ENCODE measurements at places on chromosomes 5 and 9.

- DNase-seq: no peak
Observed at GRCh38 chr5:154477382-154478223, 424 bp downstream of the HAND1 start.

- no peak for DNase-seq
Observed at GRCh38 chr5:16538006-16538405, 72.4 kb upstream of the ZNF622 start.

DNA sequence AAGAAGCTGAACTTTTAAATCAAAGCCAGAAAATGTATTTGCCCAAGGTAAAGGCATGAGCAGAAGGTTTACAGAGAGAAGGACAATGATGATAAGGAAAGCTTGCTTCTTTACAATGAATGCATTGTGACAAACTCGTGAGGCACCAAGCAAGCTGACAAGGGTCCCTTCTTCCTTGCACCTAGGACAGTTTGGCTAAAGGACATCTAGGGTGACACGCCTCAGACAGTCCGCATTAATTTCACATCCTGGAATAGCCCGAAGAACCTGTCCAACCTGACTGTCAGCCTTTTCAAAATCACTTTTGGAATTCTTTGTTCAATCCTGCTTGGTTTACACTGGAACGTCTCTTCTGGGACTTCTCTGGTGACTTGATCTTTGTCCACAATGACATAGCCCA, 146.4 kb upstream of the MAP3K1 start:
- DNase-seq: no peak

- DNase-seq: no peak
Observed at GRCh38 chr9:132630116-132630515, 39.7 kb downstream of the DDX31 start.

GRCh38 chr5:125870256-125870655, 553.0 kb upstream of the GRAMD2B start:
- no peak for DNase-seq

GRCh38 chr5:2748861-2749513, 2.5 kb downstream of the IRX2 start:
- DNase-seq: no peak

DNA sequence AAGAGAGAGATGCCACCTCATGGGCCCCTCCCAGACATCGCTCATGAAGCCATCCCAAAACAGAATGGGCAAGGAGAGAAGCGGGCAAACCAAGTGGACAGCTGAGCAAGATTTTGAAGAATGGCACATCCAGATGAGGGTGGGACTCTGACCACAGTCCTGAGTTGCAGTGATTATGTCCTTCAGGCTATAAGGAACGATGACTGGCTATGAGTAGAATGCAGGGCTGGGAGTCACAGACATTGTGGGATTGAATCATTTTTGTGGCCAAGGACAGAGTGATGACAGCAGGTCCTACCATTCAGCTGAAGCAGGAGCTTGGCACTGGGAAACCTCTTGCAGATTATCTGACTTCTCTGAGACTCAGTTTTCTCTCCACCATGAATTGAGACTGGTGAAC, 245.7 kb upstream of the SLC30A5 start:
- DNase-seq: no peak

DNA sequence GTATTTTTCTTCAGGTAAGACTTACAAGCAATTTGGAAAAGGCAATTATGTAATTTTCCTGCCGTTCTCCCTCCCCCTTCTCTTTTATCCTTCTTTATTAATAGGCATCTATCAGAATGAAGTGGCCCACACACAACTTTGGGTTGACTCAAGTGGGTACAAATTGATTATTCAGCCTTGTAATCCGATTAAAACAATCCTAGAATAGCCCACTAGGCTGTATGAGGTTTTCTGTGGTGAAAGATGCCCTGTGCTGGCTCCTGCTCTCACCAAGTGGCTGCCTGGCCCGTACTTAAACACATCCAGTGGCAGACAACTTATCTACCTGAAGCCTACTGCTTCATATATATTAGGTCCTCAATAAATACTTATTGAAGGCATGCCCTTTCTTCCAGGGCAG, 177.3 kb upstream of the C9orf72 start:
- no peak for DNase-seq

GRCh38 chr5:103374473-103374963, 116.0 kb downstream of the MACIR start:
- no peak for DNase-seq

All from activated CD4-positive, alpha-beta T cell treated with anti-CD3 and anti-CD28 coated beads for 36 hours (primary cell).